ENCODE measurements at places on chromosomes 5 and 9.

DNA sequence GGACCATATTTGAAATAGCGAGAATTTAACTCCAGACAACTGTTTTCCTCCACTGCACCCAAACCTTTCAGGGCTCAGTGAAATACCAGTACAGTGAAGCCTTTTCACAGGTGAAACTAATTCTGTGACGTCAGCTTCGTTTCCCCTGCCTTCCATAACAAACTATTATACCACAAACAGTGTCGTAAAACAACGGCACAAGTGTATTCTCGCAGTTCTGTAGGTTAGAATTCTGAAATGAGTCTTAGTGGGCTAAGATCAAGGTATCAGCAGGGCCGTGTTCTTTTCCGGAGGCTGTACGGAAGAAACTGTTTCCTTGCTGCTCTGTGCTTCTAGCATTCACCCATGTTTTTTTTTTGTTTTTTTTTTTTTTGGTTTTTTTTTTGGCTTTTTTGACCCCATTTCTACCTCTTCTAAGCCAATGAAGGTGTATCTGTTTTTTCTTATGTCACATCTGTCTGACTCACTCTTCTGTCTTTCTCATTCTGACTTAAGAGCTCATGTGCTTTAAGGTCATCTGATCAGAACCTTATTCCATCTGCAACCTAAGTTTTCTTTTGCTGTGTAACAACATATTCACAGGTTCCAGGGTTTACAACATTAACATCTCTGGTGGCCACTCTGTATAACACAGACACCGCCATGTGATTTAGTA is 20.1 kb downstream of the ISOC1 start:
- DNase-seq: no peak

DNA sequence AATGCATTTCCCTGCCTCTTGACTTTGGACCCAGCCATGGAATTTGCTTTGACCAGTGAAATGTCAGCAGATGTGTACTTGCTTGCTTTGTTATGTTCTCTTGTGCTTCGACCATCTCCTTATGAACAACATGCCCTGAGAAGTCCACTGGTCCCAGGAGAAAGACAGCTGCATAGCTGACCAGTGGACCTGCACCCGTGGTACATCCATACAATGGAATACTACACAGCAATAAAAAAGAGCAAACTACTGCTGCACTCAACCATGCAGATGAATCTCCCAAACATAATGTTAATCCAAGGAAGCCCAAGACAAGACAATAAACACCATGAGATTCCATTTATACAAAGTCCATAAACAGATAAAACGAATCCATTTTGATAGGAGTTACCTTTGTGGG is 30.0 kb downstream of the MARCHF11 start:
- no peak for DNase-seq

DNA sequence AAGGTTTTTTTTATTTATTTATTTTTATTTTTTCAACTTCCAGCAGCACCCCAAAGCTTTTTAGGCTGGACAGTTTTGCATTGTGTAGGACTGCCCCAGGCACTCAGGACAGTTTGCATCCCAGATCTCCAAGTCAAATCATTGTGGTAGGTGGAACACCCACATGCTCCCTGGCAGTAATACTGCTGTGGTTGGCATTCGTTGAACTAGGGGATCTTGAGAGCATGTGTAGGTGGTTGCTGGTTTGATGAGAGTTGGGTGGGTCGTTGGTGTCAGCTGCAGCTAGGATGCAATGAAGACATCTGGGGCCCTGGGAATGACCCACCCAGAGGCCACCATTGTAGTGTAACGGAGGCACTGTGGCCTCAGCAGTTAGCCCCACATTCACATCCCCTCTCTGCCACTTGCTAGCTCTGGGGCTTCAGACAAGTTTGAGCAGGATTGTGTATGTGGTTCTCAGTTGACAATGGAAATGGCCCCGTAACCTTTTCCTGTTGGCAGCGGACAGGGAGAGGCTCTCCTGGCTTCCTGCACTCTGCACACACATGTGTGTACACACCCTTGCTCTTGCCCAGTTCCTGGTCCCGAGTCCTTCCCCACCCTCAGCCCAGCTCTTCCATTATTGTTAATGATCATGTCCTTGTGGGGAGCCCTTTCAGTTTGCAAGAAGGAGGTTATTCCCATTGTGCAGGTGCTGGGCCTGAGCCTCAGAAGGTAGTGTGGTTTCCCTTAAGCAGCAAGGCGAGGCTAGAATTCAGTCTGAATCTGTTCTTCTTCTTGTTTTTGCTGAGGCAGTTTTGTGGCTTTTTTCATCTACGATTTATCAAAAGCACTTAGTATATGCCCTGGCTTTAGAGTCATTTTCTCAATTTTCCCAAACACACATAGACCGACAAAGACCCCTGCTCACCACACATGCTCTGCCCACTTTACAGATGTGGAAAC is 46.5 kb downstream of the PPARGC1B start:
- no peak for DNase-seq

GRCh38 chr9:124611106-124611505 is 103.9 kb upstream of the NR5A1 start:
- no peak for DNase-seq

- DNase-seq: no peak
Measured at GRCh38 chr9:90420211-90420610, 222.4 kb downstream of the DIRAS2 start.

Measured in brain pericyte (primary cell).